Ovary (tissue), 10 donors: ENCODE measurements at places on chromosomes 12 and 14. TPM values are rescaled to one million over a fixed set of nuclear protein-coding genes. Genes with fewer than 3 reads are reported as not detected.
A peak's percentile ranks its signal among the peaks of the same experiment; 100 is the strongest.

- peak overlapping the region; percentile 72 for H3K27ac ChIP-seq
- DNase-seq = peak; percentile 31
- H3K4me3 ChIP-seq = peak overlapping the region; percentile 76
- H3K36me3 ChIP-seq = no peaks in the 10 kb centered on the region
- peaks cover 2% of the 10 kb centered on the region for H3K4me1 ChIP-seq
Observed at GRCh38 chr14:52694761-52695480, 437 bp downstream of the ERO1A start.

DNA sequence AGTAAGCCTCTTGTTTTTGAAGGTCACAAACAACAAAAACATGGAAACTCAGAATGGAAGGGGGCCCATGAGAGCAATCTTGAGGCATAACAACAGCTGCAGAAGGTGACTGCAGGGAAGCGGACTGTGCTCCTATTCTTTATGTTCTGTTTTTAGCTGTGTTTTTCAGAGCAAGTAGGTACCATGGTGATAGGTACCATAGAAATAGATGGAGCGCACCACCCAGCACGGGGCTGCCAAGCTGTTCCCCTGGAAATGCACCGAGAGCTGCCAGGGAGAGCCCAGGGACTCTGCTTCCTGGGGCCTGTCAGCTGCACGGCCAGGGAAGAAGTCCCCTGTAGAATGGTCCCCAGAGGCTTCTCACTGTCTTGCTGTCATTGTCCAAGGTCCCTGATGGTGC lies 32.8 kb downstream of the DGLUCY start:
- DNase-seq = no peak
- no peak overlapping the region for H3K27ac ChIP-seq
- peaks cover 8% of the 10 kb centered on the region for H3K4me1 ChIP-seq
- H3K27me3 ChIP-seq = no peaks in the 10 kb centered on the region
- H3K4me3 ChIP-seq = no peak overlapping the region
- no peaks in the 10 kb centered on the region for H3K36me3 ChIP-seq

GRCh38 chr12:74349925-74350324 lies 187.7 kb upstream of the ATXN7L3B start:
- no peaks in the 10 kb centered on the region for H3K36me3 ChIP-seq
- no peak for DNase-seq
- H3K27ac ChIP-seq = no peak overlapping the region
- H3K4me3 ChIP-seq = no peak overlapping the region
- H3K4me1 ChIP-seq = no peaks in the 10 kb centered on the region
- H3K27me3 ChIP-seq = no peaks in the 10 kb centered on the region

DNA sequence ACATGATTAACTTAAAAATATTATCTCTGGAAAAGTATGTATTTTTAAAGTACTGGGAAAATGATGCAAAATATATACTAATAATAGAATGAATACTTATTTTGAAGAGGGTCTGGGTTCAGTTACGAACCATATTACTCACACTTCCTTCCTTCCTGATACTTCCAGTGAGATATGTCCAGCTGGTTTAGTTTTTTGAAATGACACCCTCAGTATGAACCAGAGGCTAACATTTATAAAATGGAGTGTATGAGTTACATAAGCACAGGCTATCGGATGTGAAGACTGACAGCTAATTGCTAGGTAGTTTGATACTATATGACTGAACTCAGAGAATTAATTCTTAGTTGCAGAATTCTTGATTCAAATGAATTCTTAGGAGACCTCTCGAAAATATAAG lies 122.9 kb downstream of the OTOGL start:
- H3K4me3 ChIP-seq = no peak overlapping the region
- H3K36me3 ChIP-seq = no peaks in the 10 kb centered on the region
- no peaks in the 10 kb centered on the region for H3K4me1 ChIP-seq

GRCh38 chr14:60722107-60722356 lies 2.1 kb downstream of the SIX4 start:
- H3K4me3 ChIP-seq = peak overlapping the region; percentile 80
- no peaks in the 10 kb centered on the region for H3K4me1 ChIP-seq
- peak overlapping the region; percentile 92 for H3K27ac ChIP-seq
- H3K27me3 ChIP-seq = no peaks in the 10 kb centered on the region
- no peaks in the 10 kb centered on the region for H3K36me3 ChIP-seq

GRCh38 chr14:32087173-32087861 lies 10.2 kb downstream of the ARHGAP5 start:
- no peaks in the 10 kb centered on the region for H3K27me3 ChIP-seq
- H3K27ac ChIP-seq = no peak overlapping the region
- no peak overlapping the region for H3K4me3 ChIP-seq
- DNase-seq = no peak

DNA sequence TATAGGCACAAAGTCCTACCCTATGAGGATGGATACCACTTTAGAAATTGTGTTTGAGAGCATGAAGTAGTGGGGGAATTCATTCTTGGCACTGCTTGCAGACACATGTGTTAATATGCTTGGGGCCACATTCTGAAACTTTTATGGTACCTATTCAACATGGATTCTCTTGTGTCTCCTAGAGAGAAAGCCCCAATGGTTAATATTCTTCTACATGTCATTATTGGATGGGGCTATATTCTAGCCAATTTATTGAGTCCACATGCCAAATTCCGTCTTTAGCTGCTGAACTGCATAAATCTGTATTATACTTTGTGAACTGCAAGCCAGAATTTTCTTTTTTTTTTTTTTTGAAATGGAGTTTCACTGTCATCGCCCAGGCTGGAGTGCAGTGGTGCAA lies 140.0 kb downstream of the KICS2 start:
- no peaks in the 10 kb centered on the region for H3K36me3 ChIP-seq
- H3K4me1 ChIP-seq = peaks cover 15% of the 10 kb centered on the region
- no peak for DNase-seq
- H3K27me3 ChIP-seq = no peaks in the 10 kb centered on the region
- H3K27ac ChIP-seq = no peak overlapping the region

GRCh38 chr14:73842201-73842600 lies 9.4 kb upstream of the PTGR2 start:
- H3K27ac ChIP-seq = no peak overlapping the region
- no peaks in the 10 kb centered on the region for H3K36me3 ChIP-seq
- H3K4me1 ChIP-seq = no peaks in the 10 kb centered on the region
- H3K4me3 ChIP-seq = no peak overlapping the region
- H3K27me3 ChIP-seq = no peaks in the 10 kb centered on the region
- DNase-seq = no peak

DNA sequence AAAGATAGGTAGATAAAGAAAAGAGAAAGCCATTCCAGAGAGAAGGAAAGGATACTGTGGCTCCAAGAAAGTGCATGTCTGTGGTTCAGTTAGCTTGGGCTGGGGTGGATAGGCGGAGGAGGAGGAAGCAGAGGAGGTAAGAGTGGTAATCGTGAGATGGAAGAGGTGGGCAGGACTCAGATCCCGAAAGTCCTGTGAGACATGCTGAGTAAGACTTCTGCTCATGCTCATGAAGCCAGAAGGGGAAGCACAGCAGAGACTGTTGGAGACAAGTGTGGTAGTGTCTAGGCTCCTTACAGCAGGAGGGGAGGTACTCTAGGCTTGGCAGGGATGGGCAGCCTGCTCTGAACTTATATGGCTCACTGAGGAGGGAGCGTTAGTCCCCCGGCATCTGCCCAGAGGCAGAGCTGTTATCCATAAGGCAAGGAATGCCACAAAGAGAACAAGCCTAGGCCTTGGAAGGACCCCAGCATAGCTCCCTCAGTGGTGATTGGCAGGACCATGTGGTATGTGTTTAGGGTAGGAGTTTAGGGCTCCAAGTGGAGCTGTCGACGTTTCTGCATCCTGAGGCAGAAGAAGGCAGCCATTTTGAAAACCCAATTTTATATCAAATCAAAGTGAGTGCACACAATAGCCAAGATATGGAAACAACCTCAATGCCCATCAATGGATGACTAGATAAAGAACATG lies 135.3 kb downstream of the SMOC1 start:
- H3K27ac ChIP-seq = no peak overlapping the region
- DNase-seq = no peak
- H3K4me1 ChIP-seq = peaks cover 2% of the 10 kb centered on the region

DNA sequence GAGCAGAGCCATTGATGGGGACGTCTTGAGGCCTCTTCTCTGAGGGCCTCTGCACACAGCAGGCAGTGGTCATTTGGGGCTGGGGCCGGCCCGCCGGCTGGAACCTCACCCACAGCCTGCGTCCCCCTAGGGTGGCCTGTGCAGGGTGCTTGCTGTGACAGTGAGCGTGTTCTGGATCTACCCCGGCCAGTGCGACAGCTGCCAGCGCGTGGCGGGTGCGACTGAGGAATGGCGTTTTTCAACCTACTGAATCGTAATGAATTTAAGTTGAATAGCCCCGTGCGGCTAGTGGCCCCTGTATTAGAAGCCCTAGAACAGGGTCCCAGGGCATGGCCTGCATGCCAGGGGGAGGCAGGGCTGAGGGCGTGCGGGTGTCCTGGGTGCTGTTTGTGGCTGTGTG lies 13.8 kb downstream of the RFLNA start:
- H3K27ac ChIP-seq = no peak overlapping the region

- no peaks in the 10 kb centered on the region for H3K36me3 ChIP-seq
- no peak for DNase-seq
- H3K4me1 ChIP-seq = no peaks in the 10 kb centered on the region
- no peak overlapping the region for H3K4me3 ChIP-seq
- no peak overlapping the region for H3K27ac ChIP-seq
Observed at GRCh38 chr14:27686137-27686536, 1080.5 kb upstream of the FOXG1 start.

DNA sequence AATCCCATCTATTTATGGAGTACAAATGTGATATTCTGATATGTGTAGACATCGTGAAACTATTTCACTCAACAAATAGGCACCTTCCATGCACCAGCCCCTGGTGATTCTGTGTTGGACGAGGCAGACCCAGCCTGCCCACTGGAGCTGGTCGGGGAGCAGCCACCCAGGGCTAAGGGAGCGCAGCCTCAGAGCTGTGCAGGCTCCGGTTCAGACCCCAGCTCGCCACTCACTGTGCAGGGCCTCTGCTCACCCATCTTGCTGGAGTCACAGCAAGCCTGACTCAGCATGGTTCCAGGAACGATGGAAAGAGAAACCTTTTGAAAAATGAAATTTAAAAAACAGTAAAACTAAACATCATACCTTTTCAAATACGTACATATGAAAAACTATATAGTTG lies 52.3 kb upstream of the BCL11B start:
- H3K4me1 ChIP-seq = no peaks in the 10 kb centered on the region
- H3K36me3 ChIP-seq = no peaks in the 10 kb centered on the region
- H3K4me3 ChIP-seq = no peak overlapping the region
- no peak overlapping the region for H3K27ac ChIP-seq
- no peak for DNase-seq

GRCh38 chr14:55255979-55256378 lies 15.2 kb upstream of the FBXO34 start:
- H3K4me3 ChIP-seq = no peak overlapping the region
- no peaks in the 10 kb centered on the region for H3K36me3 ChIP-seq
- H3K27ac ChIP-seq = no peak overlapping the region
- H3K27me3 ChIP-seq = no peaks in the 10 kb centered on the region
- DNase-seq = no peak

DNA sequence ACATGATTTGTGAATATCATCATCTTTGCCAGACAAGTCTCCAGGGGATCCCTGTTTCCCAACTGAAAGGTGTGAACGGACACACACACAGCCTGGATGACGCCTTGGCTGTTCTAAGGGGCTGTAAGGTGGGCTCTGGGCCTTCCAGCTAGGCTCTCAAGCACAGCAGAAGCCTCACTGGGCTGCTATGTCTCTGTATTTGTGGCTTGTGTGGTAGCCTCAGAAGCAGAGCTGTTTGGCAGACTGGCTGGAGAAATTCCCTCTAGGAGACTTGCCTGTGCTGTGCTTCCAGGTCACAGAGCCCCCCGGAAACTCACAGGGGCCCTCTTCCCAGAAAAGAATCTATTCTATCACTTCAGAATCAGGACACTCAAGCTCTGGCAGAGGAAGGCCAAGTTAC lies 21.4 kb downstream of the OTUB2 start:
- H3K4me3 ChIP-seq = no peak overlapping the region
- H3K27ac ChIP-seq = no peak overlapping the region
- peak; percentile 4 for DNase-seq
- H3K36me3 ChIP-seq = no peaks in the 10 kb centered on the region

DNA sequence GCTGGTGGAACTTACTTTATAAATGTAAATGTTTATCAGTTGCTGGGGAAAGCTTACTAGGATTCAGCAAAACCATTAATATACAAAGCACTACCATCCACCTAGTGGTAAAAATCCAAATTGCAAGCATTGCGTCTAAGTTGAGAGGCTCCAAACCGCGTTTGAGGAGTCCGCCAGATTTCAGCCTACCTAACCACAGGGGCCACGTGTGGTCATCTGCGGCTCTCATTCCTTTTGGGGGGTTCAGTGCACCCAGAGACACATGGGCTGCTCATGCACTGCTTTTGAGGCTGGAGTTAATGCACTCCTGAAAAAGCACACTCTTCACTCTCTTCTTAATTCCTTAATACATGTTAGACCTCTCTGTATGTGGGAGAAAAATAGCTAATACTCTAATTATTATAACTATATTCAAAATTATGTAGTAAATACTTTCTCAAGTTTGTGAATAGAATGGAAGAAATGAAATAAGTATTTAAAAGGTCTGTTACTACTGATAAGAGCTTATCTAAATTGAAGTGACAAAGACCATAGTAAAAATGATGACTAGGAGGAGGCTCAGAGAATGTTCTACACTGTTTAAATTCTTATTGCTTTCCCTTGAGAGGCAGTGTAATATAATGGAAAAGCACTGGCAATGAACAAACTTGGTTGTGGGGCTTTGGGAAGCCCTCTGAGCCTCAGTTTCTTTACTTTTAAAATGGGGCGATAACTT lies 41.4 kb upstream of the MANSC4 start:
- H3K27me3 ChIP-seq = no peaks in the 10 kb centered on the region
- no peaks in the 10 kb centered on the region for H3K36me3 ChIP-seq
- no peak overlapping the region for H3K4me3 ChIP-seq
- DNase-seq = no peak
- peaks cover 2% of the 10 kb centered on the region for H3K4me1 ChIP-seq
- no peak overlapping the region for H3K27ac ChIP-seq

DNA sequence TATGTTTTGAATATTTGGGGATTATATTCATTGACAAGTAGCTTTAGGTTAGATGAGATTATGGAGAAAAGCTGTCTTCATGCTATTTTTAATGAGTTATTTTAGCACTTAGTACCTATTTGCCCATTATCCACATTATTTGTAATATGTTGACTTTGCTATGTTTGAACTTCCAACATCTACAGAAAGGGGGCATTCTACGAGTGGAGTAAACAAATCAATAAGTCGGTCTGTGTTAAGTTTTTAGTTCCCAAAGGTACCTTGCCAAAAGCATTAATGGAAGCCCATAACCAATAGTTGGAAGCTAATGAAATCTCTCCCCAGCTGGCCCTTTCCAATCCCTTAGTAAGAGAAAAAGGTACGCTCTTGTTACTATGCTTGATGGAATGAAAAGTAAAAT lies 250.0 kb upstream of the E2F7 start:
- H3K27ac ChIP-seq = no peak overlapping the region
- no peak for DNase-seq
- no peaks in the 10 kb centered on the region for H3K27me3 ChIP-seq

- H3K27me3 ChIP-seq = no peaks in the 10 kb centered on the region
- H3K27ac ChIP-seq = no peak overlapping the region
- no peaks in the 10 kb centered on the region for H3K4me1 ChIP-seq
- H3K4me3 ChIP-seq = no peak overlapping the region
- no peaks in the 10 kb centered on the region for H3K36me3 ChIP-seq
- DNase-seq = no peak
Observed at GRCh38 chr12:88802096-88802706, 221.9 kb upstream of the KITLG start.

GRCh38 chr12:125131958-125132357 lies 66.7 kb downstream of the AACS start:
- DNase-seq = no peak
- H3K36me3 ChIP-seq = no peaks in the 10 kb centered on the region
- H3K4me3 ChIP-seq = no peak overlapping the region
- H3K4me1 ChIP-seq = no peaks in the 10 kb centered on the region
- no peaks in the 10 kb centered on the region for H3K27me3 ChIP-seq

The GLS2 gene
- total RNA-seq = 1.3 TPM

The RNU4-1 gene
- total RNA-seq = 1,930 TPM

The PLEKHD1 gene
- not detected for total RNA-seq

The IQSEC3 gene
- 6.1 TPM for total RNA-seq
